ENCODE measurements at places on chromosomes 5 and 9.

DNA sequence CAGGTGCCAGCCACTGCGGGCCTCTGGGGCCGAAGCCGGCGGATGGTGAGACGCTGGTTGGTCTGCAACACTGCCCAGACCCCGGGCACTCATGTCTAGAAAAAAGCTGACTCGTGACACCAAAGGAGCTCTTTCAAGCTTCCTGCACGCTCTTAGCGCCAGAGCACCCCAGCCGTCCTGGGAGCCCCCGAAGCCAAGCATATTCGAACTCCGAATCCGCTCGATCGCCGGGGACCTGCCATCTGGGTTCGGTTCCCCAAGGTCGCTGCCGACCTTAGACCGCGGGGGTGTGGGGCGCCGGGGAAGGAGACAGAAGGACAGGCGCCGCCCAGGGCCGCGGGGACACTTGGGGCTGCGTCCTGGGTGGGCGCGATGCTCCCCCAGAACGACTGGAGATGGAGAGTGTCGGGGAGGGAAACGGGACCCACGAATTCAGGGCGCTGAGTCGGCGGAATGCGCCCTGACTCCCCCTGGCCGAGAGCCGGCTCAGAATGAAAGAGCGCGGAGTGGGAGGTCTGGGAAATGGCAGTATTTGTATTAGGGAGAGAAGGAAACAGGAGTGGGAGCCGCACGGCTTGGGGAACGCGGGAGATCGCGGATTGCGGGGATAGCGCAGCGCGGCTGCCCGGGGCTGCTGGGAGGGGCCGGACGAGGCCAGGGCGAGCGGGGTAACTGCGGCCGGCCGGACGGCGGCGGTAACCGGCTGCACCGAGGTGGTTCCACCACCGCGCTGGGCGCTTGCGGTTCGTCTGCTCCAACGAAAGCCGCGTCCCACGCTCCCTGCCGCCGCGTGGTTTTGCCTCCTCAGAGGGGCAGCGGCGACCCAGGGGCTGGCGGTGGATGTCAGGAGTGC lies 20.1 kb upstream of the MARCHF6 start:
- peak; percentile 61 for DNase-seq

- no peak for DNase-seq
Observed at GRCh38 chr9:92723299-92723625, 41.4 kb downstream of the BICD2 start.

DNA sequence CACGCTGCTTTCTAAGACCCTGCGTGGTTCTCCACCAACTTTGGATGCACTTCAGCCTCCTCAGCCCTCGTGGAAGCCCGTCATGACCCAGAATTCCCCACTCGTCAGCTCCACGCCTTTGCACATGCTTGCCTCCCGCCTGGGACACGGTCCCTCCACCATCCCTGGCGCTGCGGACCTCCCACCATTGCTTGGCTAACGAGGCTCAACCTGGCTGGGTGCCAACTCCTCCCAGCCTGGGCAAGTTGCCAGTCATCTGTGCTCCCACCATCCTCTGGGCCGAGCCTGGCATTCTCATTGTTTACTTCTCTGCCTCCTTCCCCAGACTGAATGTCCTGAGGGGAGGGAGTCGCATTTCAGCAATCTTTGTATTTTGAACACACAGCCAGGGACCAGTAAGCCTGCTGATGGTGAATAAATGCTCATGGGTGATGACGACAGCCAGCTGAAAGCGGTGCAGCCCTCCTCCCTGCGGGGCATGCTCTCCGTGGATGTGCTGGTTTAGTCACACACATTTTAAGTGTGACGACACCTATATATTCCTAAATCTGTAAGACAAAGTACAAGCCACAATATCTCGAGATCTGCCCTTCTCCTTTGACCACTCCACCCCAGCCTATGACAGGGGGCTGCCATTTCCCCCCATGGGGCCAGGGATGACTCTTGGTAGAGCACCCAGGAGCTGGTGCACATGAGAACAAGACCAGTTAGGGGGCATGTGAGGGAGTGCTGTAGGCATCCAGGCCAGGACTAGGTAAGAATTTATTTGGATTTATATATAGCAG lies 37.6 kb downstream of the ANKRD33B start:
- DNase-seq, result no peak

GRCh38 chr5:103232393-103232999 lies 26.1 kb upstream of the MACIR start:
- peak; percentile 37 for DNase-seq

DNA sequence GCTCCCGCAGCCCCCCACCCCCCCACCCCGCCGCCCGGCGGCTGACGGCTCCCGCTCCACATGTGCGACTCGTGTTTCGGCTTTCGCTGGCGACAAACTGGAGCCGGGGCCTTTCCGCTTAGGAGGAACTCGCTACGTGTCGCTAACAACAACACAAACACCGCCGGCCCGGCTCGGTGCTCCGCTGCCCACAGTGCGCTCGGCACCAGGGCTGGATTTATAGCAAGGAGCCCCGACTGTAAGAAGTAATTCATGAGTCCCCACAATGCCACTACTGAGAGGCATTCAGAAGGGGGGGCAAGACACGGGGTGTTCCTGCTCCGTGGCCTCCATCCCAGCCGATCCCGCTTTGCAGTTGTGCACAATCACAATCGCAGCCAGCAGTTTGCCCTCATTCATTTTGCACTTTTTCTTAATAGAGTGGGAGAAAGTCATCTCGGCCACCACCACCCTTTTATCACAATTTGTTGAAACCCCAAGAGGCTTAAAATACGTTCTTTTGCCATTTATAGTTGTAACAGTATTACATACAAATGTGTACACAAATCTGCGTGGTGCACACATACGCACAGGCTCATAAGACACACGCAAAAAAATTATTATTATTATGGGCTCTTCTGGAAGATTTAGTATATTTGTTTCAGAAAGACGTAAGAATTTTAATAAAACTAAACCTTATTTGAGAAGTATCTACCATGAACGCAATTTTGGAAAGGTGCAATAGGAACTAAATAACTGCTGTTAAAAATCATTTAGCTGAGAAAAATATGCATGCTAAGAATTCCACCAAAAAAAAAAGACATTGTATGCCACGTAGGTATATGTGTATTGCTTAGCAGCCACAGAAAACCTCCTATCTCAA lies 48.1 kb downstream of the EBF1 start:
- DNase-seq, result peak; percentile 45

DNA sequence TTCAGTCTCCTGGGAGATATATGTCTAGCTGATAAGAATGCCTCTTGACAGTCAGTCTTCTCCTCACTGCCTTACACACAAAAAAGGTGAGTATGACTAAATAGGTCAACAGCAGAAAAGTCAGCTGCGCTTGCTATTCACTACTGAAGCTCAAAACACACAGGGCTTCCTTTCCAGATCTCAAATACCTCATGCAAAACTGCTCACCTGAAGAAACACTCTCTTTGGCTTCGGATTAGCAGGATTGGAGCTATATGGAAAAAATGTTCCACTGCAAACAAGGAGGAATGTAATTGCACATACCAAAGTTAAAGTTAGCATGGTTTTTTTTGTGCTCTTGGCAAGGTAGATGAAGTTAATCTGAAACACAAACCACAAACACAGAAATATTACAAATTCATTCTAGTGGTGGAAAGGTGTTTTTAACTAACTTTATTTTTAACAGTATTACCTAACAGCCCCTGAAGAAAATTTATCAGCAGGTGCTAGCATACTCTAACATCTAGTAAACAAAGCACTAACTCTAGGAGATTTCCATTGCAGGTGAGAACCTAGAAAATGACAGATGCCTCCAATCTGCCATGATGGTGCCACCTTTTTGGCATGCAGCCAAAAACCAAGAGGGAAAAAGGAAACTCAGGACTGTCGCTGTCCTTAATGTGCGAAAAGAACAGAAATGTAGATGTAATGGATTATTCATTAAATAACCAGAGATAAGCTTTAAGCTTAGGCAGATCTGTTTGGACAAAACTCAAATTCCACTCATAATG lies 31.8 kb downstream of the ERMP1 start:
- no peak for DNase-seq

DNA sequence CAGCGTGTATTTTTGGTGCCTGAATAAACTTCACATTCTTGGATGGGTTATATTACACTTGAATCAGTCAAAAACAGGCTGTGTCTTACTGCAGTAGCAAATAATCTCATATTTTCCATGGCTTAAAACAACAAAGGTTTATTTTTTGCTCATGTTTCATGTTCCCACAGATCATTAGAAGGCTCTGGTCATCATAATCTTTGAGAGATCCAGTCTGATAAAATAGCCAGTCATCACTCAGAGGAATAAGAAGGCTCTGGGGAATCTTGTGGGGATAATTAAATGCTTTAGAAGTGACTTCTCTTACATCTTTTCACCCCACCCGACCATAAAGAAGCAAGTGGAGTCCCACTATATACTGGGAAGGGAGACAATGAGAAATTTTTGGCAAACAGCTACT lies 417.7 kb downstream of the PSAT1 start:
- DNase-seq, result no peak

- DNase-seq, result no peak
Observed at GRCh38 chr9:130576176-130576575, 3.2 kb upstream of the FUBP3 start.

DNA sequence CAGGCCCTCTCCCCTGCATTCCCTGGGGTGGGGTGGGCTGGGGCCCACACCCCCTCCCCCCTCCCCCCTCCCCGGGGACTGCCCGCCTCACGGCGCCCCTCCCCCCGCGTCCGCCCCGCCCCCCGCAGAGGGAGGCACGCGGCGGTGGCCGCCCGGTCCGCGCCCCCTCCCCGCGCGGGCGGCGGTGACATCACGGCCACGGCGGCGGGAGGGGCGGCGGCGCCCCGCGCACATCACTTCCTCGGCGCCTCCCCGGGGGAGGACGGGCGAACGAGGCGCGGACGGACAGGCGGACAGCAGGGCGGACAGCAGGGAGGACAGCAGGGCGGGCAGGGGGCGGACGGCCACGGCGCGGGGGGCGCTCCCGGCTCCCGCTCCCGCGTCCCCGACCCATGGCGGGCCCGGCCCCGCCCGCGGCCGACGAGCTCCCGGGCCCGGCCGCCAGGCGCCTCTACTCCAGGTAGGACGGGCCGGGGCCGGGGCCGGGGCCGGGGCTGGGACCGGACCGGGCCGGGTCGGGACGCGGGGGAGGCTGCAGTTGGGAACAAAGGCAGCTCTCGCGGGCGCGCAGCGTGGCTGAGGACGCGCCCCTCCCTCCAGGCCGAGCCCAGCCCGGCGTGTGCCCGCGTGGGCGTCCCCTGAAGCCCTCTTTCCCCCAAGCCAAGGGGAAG lies at the start of gene GPSM1:
GPSM1 (plus strand) TSS at position 236 of the 671 bp plus-strand sequence; CDS start at position 393, 157 bp downstream.
- peak; percentile 64 for DNase-seq

DNA sequence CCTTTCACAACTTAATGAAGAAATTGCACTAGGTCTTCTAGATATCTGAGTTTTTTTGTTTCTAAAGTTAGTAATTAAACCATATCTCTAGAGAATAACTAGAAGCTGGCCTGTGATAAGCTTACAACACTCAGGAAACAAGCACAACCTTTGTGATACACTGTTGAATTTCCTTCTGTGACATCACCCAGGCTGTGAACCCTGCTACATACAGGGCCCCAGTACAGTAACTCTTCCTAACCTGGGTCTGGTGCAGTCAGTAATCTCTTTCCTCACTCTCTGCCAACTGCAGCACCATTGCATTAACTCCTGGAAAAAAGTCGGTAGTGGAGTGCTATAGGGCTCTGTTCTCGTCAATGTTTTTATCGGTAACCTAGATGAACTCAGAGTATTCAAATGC lies 10.6 kb upstream of the IGFBPL1 start:
- no peak for DNase-seq

- no peak for DNase-seq
Observed at GRCh38 chr5:139856714-139857113, 61.1 kb downstream of the PSD2 start.

GRCh38 chr5:134846641-134846960 lies 833 bp downstream of the C5orf24 start:
- DNase-seq, result peak; percentile 21

DNA sequence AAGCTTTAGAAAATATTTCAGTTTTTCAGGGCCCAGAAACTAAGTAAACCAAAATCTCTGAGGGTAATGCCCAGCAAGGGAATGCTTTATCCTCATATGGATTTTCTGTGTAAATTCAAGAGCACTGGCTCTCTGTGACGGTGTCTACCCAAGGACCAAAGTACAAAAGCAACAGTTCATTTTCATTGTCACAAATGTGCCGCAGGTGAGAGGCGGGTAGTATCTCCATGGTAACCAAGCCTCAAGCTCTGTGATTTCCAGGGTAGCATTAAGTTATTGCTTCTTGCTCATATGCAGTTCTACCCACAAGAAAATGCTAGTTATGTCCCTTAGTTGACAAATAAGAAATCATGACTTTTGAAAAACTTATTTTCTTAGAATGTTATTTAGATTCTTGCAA lies 164.3 kb downstream of the MTRR start:
- DNase-seq, result no peak

DNA sequence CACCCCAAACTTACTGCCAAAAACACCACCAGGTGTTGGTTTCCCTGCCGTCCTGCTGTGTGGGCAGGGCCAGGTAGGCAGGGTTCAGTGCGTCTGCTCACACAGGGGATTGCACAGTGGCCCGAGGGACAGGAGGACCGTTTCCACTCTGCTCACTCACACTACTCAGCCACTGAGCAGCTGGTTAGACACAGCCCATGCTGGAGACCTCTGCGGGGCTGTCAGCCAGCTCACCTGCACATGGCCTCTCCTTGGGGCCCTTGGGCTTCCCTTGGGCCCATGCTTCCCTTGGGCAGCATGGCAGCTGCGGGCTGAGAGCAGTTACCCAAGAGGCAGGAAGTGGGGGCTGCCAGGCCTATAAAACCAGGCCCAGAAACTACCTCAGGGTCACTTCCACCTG lies 79.0 kb downstream of the SYK start:
- no peak for DNase-seq

DNA sequence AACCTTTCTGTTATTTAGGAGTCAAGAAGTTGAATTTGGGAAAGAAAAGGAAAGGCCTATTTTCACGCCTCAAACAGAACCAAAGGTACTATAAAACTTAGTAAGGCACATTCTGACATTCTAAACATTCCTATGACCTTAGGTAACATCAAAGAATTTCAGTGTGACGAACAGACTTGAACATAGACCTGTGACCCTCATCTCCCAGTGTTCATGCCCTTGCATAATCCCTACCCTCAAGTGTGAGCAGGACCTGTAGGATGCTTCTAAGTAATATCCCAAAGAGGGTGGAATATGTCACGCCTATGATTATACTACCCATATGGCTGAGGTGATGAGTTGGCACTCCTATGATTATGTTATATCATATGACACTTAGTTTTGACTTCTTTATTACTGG lies 540.9 kb downstream of the KIF4B start:
- DNase-seq, result no peak

DNA sequence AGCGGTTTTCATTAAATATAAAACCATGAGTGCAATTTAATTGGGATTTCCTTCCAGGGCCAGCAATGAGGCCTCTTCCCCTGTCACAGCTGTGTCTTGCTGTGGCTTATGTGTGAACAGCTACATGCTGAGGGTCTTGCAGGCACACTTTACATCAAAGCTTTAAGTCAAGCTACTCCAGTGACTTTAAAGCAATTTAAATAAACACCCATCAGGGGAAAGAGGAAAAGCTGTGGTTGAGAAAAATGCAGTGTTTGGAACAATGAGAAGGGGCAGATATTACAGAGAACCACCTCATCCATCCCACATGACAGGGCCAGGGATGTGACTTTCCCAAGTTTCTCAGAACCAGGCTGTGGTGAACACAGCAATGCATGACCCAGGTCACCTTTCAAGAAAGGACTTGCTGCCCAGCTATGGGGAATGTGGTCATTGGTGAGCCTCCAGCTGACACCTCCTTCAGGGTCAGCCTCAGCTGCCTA lies 115.9 kb upstream of the LPAR1 start:
- no peak for DNase-seq

- no peak for DNase-seq
Observed at GRCh38 chr5:33843579-33843978, 48.2 kb downstream of the ADAMTS12 start.

GRCh38 chr9:93579711-93580516 lies 3.5 kb downstream of the PHF2 start:
- DNase-seq, result no peak

- DNase-seq, result no peak
Observed at GRCh38 chr5:113371721-113372196, 63.0 kb downstream of the TSSK1B start.

Data from GM20000 (cell line).